ENCODE measurements at places on chromosomes 1 and 21.

- no peak for DNase-seq
Observed at GRCh38 chr1:26822737-26823395, 3.6 kb upstream of the ZDHHC18 start.

- no peak for DNase-seq
Observed at GRCh38 chr1:38474738-38475623, 384.6 kb downstream of the RRAGC start.

DNA sequence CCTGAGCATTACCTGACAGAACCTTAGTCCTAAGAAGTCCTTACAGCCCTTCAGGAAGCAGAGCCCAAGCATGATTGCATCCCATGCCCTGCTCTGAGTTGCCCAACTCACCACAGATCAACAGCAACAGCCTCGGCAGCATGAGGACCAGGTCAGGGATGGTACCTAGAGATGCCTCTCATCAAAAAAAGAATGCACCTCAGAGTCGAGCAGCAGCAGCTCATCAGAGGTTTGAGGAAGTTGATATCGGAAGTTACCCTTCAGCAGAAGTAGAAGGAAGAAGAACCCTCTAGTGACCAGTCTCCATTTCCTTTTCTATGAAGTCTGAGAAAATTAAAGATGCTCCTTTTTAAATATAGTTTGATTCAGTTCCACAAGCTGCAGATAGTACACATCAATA lies at the start of gene FCRL1:
Gene FCRL1, minus strand, starts transcription at position 225 of the 400 bp plus-strand sequence. Its CDS starts 83 bp downstream, at position 142.
- DNase-seq = no peak

DNA sequence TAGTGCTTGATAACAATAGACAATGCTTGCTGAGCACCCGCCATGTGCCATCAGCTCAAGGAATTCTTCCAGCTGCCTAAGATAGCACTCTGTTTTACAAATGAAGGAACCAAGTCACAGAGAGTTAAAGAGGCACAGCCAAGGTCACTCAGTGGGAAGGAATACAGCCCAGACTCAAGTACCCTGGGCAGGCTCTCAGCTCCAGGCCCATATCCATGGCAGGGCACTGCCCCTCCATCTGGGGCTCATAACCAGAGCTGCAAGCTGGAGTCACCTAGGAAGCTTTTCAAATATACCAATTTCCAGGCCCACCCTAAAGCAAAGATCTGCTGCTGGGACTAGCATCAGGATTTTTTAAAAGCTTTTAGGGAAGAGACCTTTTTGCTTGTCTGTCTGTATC lies 1.6 kb downstream of the CLEC20A start:
- DNase-seq = no peak

DNA sequence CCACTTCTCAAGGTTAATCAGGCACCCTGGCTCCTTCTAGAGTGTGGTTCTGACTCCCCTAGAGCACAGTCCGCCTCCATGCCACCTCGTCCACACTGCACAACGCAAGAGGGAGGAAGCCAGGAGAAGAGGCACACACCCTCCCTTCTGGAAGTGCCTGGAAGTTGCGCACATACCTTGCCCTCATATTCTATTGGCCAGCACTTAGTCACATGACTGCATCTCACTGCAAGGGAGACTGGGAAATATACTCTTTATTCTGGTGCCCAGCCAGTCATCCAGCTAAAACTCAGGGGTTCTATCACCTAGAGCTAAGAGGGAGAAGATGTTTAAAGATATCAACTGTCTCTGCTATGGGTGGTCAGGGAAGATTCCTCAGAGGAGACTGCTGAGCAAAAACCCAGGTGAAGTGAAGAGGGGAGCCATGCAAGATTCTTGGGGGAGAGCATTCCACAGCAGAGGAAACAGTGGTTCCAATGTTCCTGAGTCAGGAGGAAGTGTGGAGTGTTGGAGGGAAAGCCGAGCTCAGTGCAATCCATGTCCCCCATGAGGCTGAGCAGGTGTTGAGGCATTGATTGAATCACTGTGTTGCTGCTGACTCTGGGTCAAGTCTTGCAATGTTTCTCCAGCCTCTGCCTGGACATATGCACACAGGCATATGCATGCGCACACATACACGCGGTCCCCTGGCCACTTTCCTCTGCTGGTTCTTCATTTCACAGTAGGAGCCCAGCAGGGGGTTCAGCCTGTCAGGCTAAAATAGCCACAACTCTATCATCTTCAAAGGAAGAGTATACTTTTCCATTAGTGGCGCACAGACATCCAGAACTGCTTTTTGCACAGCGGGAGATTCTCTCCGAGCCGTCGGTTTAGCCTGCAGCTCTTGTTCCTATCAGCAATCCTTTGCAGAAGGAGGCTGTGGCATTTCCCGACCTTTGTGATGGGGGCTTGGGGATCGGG lies 22.3 kb upstream of the KLHDC7A start:
- no peak for DNase-seq

GRCh38 chr1:21604208-21604957 lies 64.8 kb downstream of the RAP1GAP start:
- DNase-seq = no peak

Measured in stimulated activated effector memory CD8-positive, alpha-beta T cell treated with anti-CD3 and anti-CD28 coated beads, Interleukin-12 subunit alpha, Interleukin-12 subunit beta, amount 100 ng/mL, for 72 hours (primary cell).